NCI-H345 (cell line): ENCODE measurements at places on chromosomes 16 and 17.
A peak's percentile ranks its signal among the peaks of the same experiment; 100 is the strongest.

DNA sequence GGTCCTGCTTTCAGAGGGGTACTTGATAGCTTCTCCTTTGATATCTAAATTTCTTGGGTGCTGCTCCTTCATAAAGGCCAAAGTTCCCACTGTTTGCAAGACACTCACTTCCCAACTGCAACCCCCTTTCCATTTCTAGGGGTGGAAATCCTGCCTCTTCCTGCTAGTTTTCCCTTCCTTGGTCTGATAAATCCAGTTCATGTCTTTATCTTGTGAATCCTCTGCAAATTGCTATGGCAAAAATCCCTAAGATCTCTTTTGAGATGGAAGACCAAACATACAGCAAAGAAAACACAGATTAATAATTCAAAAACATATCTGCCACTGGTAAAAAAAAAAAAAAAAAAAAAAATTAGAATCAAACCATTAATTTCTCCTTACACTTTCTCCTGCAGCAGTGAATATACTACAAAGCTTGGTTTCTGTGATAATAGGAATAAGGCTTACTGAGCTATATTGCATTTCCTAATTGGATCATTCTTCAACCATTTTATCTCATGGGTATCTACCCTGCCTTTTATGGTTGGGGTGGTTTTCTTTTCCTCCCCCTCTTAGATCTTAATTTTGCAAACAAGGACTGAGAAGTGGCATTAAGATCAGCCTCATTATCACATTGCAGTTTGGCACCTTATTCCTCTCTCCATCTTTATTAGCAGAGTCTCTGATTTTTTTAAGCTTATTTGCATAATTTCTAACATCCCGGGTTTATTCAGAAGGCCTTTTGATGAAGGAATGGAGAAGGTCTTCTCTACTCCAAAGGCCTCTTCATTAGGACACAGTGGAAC lies 439.1 kb downstream of the XYLT1 start:
- DNase-seq = no peak

GRCh38 chr17:59300941-59301340 lies 30.5 kb upstream of the YPEL2 start:
- no peak for DNase-seq

GRCh38 chr16:62870554-62870953 lies 834.3 kb upstream of the CDH8 start:
- no peak for DNase-seq

GRCh38 chr17:2707721-2708584 lies 3.6 kb downstream of the CLUH start:
- no peak for DNase-seq

DNA sequence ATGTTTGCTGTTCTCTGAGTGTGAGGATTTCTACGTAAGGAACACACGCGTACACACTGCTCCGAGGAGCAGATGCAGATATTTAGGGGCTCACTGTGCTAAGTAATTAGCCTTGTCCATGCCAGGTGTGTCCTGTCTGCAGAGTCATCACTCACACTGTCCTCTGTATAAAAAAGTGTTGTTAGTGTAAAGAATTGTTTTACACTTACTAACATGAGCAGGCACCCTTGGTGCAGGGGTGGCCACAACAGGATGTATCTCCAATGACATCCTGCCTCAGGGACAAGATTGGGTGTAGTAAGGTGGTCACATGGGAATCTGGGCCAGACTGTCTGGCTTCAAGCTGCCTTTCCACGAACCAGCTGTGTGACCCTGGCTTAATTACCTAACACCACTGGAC lies 63.9 kb downstream of the NDEL1 start:
- DNase-seq = no peak

DNA sequence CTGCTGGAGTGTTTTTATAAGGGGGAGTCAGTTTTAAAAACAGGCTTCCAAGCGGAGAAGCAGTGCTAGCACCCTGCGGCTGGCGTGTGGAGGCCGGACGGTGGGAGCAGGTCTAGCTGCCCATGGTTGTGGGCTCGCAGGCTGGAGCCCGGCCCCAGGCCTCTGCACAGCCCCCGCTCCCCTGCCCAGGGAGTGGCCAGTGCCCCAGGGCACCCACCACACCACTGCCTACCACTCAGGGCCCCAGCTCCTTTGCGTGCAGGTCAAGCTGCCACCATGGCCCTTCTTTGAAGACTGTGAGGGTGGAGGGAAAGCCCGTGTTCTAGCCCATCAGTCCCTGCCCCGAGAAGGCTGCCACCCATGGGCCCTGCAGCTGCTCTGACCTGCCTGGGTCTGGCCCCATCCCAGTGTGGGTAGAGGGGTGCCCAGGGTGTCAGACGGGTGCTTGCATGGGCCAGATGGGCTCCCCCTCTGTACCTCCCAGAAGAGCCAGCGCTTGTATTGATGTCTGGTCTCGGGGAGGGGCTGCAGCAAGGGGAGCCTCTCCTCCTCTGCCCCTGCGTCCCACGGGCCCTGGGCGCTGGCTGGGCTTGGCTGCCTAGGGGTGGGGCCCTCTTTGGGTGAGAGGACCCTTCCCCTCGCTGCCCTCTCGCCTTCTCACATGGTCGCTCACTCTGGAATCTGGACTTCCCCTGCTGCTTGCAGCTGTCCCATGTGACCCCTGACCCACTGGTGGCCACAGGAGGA lies 1.5 kb upstream of the NUDT16L1 start:
- no peak for DNase-seq

GRCh38 chr17:82400830-82401229 lies 17.3 kb upstream of the HEXD start:
- DNase-seq = no peak

DNA sequence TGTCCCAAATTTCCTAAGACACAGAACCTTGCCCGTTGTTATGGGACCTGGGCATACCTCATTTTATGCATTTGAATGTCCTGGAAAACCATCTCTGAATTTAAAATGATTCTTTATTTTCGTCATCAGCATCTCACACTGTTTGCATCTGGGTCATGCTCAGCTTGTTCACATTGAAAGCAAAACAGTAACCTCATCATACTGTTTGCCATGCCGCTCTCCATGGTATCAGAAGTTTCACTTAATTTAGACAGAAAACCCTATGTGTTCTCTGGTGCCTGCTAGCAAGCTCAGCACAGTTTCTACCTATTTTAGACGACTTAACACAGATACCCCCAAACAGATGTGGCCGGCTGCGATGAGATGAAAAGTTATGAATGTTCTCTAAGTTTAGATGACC lies 292.1 kb downstream of the SNX29 start:
- DNase-seq = no peak

- no peak for DNase-seq
These were observed 72.8 kb downstream of the CACNG3 start for GRCh38 chr16:24328835-24329452.

DNA sequence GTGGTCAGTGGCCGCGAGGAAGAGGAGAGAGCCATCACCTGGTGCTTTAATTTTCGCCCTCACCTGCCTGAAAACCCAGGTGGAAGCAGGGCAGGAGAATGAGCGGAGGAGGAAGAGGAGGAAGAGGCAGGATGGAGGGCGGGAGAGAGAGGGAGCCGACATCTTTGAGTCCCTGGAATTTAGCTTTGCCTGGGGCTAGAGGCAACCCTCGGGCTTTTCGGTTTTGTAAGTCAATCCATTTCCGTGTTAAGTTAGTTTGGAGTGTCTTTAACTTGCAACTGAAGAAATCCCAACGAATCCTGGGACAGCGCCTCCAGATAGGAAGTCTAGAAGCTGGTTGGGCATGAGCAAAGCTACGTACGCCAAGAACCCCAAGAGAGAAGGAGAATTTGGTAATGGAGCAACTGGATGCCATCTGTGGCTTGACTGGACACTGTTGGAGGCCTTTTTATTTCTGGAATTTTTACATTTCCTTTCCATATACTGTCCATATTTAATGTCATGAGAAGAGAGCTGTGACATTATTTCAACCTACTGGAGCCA lies 36.9 kb upstream of the ATP2A3 start:
- DNase-seq = no peak

GRCh38 chr17:41785859-41786226 lies 668 bp downstream of the JUP start:
- DNase-seq = peak; percentile 68

DNA sequence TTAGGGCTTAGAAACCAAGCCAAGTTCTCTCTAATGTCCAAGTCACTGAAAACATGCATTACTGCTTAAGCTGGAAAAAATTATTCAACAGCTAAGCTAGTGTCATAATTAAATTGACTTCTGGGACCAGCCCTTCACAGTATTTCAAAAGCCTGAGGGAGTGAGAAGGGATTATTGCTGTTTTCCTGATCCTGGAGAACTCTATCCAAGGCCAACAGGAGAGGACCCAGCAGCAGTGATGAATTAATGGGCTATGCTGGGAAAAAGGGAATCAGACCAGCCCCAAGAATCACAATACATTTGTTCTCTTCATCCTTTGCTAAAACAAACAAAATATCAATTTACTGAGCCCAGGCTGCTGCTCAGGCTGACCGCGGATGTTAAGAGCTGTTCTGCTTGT lies 34.5 kb upstream of the CLEC3A start:
- no peak for DNase-seq

DNA sequence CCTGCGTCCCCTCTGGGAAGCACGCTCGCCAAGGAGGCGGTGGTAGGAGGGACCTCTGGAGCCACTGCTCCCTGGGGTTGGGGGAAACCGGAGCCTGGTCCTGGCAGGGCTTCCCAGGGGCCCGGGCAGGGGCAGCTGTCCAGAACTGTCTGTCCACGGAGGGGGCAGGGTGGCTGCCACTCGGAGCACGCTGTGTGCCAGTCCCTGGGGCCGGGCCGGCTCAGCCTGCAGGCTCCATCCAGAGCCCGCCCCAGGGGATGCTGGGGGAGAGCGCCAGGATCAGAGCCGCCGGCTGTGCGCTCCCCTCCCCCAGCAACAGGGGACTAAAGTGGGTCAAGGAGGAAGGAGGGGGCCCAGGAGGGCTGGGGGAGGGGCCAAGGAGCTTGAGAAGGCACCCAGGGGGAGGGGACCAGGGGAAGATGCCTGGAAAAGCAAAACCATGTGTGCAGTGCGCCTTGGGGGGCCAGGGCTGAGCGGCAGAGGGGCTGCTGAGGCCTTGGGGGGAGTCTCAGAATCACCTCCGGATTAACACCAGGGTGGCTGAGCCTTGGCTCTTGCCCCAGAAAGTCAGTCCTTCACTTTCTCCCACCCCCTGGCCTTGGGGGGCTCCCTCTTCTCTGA lies 21.3 kb downstream of the ZNF423 start:
- no peak for DNase-seq

- no peak for DNase-seq
These were observed 587.9 kb downstream of the CDH13 start for GRCh38 chr16:83214671-83215070.

GRCh38 chr17:66073384-66073783 lies 118.5 kb downstream of the CEP112 start:
- no peak for DNase-seq

DNA sequence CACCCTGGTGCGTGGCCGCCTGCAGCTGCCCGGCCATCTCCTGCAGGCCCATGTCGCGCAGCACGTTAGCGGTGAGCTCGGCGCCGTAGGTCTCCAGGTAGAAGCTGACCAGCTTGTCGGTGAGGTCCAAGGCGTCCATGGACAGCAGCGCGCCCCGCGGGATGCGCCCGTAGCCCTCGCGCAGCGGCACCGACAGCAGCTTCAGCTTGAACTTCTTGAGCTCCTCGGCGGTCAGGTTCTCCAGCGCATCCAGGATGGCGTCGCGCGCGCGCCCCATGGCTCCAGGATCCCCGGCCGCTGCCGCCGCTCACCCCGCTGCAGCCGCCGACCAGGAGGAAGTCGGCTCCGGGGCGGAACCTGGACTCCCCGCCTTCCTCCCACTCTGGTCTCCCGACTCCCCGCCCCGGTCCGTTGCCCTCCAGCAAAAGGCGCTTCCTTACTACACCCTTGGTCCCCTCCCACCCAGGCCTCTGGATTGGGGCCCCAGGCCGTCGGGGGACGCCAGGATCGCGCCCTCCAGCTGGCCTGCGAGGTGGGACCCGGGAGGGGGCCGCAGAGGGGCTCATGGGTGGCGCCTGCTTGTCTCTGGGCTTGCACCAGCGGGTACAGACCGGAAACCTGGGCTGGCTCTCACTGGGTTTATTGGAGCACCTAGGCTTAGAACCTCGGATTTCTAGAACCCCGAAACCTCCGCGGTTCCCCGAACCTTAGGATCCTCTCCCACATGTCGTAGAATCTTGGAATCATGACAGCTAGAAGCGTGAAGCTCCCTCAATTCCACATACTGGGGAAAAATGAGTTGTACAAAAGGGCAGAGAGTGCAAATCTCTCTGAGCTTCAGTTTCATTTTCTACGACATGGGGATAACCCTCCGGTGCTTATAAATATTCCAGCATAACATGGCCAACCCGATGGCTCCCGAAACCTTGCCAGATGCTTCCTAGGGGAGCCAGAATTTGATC lies at the start of gene PYCARD:
PYCARD (minus strand) TSS at position 347 of the 962 bp plus-strand sequence; CDS start at position 277, 70 bp downstream.
- no peak for DNase-seq

DNA sequence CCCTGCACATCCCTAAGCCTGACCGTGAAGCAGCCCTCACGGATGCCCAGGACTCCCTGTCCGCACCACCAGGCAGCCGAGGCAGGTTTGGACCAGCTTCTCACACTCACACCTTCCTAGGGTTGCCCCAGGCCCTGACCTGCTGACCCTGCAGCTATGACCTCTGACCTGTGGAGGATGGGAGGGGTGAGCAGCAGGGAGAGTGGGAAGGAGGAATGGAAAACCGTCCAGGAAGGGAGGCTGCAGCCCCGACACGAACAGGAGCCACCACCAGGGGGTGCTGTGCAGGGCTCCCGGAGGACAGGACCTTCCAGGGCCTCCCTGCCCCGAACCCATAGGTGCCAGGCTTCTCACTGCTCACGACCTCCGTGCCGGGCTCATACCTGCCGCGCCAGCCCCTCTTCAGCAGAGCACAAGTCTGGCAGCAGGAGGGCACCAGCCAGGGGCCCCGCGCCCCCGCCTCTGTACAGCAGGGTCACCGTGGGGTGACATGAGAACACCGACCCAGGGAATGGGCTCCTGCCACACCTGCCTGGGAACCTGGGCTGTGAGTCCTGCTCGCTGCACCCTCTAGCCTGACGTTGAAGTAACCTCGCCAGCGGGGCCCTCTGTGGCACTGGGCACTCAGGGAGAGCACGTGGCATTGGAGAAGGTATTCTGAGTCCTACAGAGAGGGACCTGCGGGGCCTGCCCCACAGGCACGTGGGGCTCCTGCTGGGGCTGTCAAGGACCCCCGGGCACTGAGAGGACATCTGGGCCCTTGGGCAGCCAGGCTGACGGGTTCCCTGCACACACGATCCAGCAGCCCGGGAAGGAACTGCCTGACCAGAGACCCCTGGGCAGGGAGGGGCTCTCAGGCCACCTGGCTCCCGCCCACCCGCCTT lies 37.6 kb downstream of the CTU2 start:
- peak; percentile 57 for DNase-seq

GRCh38 chr17:7932483-7932891 lies 481 bp downstream of the CNTROB start:
- DNase-seq = no peak

DNA sequence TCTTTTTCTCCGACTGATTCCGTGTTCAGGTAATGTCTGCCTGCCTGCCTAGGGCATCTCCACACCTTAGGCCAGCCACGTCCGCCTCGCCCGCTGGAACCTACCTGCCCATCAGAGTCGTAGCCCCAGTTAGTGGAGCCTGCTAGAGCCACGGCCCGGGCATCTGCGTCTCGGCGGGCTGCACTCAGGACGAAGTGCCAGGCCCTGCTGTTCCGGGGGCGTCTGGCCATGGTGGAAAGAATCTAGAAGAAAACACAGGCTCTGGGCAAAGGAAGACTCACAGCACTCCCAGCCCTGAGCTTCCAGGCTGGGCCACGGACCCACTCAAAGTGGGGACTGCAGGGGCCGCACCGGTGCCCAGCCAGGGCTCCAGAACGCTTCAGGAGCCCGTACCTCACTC lies 1.1 kb downstream of the SPSB3 start:
- no peak for DNase-seq
